ENCODE measurements at places on chromosomes 7 and 10. TPM values are rescaled to one million over a fixed set of nuclear protein-coding genes. Genes with fewer than 3 reads are reported as not detected.

Gene ATOH7
- total RNA-seq, result 0.22 TPM

Gene ADD3
- 4.5 TPM for total RNA-seq

Gene MEPCE
- 42.4 TPM for total RNA-seq

Gene SPDYE18
- total RNA-seq, result not detected

Gene SHTN1
- 24.8 TPM for total RNA-seq

All from A549 treated with ZK216348 at 1 μM for 4 hours (cell line).